DMS53 (cell line): ENCODE measurements at places on chromosomes 7 and 10.

- peak; percentile 85 for DNase-seq
These were observed 47.7 kb upstream of the TRIM8 start for GRCh38 chr10:102596506-102596971.

DNA sequence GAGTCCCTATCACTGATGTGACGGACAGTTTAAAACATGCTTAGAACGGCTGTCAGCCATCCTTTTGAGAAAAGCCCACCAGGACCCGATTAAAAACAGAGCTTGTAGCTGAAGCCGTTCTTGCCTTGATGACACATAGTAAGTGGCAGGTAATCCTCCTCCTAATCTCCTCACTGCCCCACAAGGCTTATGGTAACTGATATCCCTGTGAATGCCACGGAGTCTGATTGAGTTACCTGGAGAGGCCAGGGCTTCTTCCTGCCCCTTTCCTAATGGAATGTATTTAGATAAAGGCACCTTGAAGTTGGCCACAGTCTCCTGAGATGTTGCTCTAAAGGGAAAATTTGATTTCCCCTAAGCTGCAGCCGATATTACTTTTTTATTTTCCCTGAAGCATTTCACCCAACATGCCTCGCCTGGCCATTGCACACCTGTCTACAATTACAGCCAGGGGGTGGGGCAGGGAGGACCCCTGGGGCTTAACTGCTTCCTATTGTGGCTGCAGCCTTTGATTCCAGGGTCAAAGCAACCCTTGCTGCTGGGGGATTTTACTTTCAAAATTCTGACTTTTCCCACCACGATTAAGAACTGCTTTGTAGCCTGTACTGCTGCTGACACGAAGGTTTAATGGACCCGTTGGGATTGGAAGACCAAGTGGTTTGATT, 169.0 kb upstream of the GPR26 start:
- no peak for DNase-seq

- DNase-seq: no peak
These were observed 81.8 kb upstream of the GPR26 start for GRCh38 chr10:123584419-123584775.

- no peak for DNase-seq
These were observed 104.5 kb downstream of the SH3PXD2A start for GRCh38 chr10:103750836-103751235.

DNA sequence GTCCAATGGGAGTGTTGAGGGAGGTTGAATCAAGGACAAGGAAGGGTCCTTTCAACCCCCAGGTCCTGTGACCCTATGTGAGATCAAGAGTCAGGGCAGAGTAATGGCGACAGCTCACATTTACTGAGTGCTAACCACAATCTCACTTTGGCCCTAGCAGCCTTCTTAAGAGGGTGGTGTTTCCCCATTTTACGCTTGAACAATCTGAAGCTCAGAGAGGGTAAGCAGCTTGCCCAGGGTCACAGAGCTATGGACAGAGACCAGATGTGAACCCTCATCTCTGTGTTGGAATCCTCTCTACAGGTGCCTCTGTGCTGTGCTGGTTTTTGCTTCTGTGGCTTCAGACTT, 102.0 kb downstream of the GRK5 start:
- no peak for DNase-seq

GRCh38 chr10:46255801-46256747, 30.7 kb upstream of the ANTXRL start:
- peak; percentile 86 for DNase-seq

- DNase-seq: no peak
These were observed 97.1 kb upstream of the TMEM168 start for GRCh38 chr7:112887337-112887736.

GRCh38 chr10:48786606-48787282, 102.1 kb downstream of the WDFY4 start:
- DNase-seq: no peak

DNA sequence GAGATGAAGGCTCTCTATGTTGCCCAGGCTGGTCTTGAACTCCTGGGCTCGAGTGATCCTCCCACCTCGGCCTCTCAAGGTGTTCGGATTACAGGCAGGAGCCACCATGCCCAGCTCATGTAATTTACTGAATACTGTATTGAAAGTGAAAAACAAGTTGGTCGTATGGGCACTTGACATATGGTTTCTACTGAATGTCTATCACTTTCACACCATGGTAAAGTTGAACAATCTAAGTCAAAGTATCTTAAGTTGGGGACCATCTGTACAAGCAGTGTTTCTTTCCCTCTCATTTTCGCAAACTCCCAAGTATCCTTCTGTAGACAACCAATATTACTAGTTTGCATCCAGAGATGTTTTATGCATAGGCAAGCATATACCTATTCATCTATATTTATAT, 116.6 kb downstream of the TMEM178B start:
- DNase-seq: no peak

- DNase-seq: no peak
These were observed 34.4 kb downstream of the WIPF3 start for GRCh38 chr7:29840701-29841100.

DNA sequence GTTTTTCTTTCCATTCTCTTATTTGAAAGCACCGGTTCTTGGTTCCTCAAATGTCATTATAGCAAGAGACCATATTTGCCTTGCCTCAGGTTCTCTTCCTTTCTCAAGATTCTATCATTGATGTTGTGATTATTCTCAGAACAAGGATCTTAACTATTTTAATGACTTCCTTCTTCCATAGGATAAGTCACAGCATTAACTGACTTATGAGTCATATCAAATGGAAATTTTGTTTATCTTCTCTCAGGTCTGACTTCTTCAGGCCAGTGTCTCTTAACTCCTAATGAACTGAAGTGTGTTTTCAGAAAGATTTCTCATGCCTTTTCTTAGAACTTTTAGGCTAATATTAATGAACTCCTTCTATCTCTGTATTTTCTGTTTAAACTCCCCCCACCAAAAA, 794.6 kb upstream of the LRRN3 start:
- no peak for DNase-seq

GRCh38 chr10:91082447-91082846, 138.0 kb upstream of the PCGF5 start:
- no peak for DNase-seq
